Right kidney (tissue), 9 donors: ENCODE measurements at places on chromosomes 12 and 14.

DNA sequence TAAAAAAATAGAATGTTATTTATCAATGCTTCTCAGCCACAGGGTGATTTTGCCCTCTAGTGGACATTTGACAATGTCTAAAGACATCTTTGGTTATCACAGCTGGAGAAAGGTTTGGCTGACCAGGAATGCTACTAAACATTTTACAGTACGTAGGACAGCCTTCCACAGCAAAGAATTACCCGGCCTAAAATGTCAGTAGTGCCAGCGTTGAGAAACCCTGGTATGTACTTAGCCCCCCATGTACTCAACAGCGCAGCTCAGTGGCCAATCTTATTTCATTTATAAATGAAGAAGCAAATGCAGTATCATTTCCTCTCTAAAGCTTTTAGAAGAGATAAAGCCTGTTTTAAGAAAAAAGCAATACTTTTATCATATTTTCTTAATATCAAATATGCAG is 5.8 kb downstream of the MARK3 start:
- no peak for DNase-seq

DNA sequence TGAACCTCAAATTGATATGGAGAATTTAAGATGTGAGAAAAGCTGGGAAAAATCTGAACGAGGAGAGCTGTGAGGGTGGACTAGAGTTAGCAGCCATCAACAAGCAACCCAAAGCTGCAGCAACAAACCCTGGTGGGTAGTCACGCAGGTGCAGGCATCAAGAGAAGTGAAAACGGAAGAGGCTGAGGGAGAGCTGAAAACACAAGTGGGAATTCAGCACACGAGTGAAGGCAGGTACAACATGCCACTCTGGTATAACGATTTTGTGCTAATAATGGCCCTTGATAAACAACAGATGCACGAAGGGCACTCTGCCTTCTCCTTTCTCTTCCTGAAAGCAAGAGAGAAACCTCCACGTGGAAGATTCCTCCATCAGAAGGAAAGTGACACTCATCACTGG is 11.5 kb downstream of the TCL1B start:
- no peak for DNase-seq

DNA sequence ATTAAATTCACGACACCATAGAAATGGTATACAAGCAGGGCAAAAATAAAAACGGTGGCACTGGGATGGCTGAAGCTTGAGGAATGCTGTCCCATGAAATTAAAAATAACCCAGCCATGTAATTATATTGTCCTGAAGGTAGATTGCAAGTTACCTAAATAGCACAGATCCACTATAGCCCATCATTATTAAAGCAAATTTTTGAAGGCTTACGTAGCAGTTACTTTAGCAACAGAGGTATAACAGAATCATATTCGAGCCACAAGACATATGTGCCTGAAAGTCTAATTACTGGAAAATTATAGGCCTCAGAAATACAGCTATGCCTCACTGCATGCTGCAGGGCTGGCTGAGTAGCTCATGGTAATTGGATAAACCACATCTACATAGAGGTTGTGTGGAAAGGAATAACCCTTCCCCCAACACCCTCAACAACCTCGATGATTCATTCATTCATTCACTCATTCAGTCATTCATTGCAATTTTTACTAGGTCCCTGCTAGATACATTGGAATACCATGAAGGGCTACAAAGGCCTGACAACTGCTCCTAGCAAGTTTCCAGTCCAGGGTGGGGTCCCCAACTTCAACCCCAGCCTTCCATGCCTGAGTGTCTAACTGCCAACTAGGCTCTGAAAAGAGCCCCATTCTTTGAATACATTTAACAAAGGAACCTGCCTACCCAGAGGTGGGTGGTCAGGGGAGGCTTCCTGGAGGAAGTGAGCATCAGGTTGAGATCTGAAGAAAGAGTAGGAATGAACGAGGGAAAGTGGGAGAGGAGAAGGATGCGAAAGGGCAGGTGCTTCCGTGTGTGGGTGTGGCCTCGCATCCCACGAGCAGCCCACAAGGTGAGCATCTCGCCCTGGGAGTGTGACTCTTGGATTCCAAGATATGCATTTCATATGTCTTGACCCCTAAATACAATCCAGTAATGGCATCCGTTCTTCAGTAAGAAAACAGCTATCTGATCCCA is 18.0 kb upstream of the CMKLR1 start:
- DNase-seq: no peak

- no peak for DNase-seq
Observed at GRCh38 chr14:70425354-70425753, 8.5 kb upstream of the SYNJ2BP start.

DNA sequence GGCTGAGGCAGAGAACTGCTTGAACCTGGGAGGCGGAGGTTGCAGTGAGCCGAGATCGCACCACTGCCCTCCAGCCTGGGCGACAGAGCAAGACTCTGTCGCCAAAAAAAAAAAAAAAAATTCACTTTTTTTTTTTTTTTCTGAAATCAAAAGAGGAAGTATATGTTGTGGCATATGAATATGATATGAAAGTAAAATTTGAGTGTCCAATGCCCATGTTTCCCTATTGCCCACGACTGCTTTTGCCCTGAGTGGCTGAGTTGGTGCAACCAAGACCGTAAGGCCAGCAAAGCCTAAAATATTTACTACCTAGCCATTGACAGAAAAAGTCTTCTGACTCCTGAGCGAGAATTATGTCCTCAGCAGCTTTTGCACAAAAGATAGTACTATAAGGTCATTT is 101.7 kb upstream of the PARP11 start:
- DNase-seq: no peak

GRCh38 chr14:35879654-35880249 is 53.6 kb downstream of the BRMS1L start:
- no peak for DNase-seq

- no peak for DNase-seq
Observed at GRCh38 chr12:45256721-45257120, 40.8 kb downstream of the ANO6 start.

GRCh38 chr12:123075646-123076171 is 75.2 kb downstream of the PITPNM2 start:
- DNase-seq: peak; percentile 51

- DNase-seq: no peak
Observed at GRCh38 chr12:113818283-113818682, 147.8 kb downstream of the RBM19 start.

- no peak for DNase-seq
Observed at GRCh38 chr12:45913631-45914030, 76.7 kb downstream of the SCAF11 start.

DNA sequence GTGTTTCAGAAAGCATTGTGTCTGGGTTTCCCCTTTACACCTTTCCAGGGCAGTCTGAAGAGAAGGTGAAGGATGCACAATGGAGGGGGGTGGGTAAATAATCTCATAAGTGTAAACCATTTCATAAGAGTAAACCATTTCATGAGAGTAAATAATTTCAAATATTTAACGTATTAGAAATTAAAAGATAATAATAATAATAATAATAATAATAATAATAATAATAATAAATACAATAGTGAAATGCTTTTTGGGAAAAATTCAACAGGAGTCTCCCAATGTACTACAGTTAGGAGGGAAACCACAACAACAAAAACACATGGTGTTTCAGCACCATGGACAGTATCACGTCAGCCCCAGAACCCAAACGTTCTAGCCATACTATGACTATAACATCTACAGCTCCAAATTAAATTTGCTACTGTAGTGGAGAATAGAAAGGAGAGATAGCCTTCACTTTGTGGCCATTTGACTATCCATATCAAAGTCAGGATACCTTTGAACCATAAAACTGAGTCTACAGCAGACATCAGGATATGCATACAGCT is 691.8 kb downstream of the BCL11B start:
- no peak for DNase-seq

DNA sequence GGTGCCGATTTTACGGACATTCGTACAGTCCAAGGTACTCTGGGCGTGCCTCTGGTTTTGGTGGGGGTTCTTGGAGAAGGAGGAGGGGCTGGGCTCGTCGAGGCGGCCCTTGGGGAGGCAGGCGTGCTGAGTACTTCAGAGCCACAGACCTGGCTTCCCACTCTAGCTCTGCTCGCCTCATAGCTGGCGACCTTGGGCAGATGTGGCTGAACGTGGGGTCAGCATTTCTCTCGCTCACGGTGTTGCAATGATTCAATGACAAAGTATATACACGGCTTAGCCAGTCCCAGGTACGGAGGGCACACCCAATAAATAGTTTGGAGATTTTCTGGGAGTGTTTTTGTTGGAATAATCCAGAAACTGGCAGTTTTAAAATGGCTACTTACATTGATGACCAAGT is 75.1 kb downstream of the FOXN4 start:
- DNase-seq: no peak

- DNase-seq: no peak
Observed at GRCh38 chr12:114025935-114026334, 59.8 kb upstream of the RBM19 start.

GRCh38 chr14:26606729-26607312 is 9.0 kb upstream of the NOVA1 start:
- DNase-seq: no peak

DNA sequence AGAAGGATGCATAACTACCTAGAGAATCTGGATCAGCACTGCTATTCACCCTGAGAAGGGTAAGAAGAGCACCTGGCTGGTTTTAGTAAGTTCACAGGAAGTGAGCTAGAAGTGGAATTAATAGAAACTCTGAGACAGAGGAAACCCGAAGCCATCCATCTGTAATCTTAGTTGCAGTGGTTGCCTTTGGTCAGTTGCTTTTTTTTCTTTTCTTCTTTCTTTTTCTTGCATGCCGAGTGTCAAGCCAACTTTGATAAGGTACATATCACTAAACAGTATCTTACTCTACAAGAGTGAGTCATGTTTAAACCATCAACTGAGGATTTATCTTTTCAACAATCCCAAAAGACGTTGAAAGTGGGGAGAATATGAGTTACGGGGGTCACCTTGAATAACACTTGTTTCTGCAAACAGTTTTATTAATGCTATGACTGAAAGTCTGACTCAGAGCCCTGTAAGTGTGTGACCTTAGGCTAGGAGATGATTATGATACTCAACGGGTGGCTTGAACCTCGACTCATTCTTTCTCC is 26.7 kb downstream of the C12orf75 start:
- DNase-seq: no peak

- no peak for DNase-seq
Observed at GRCh38 chr14:47744155-47744554, 68.8 kb upstream of the MDGA2 start.

GRCh38 chr12:116432314-116432750 is 126.8 kb upstream of the MAP1LC3B2 start:
- DNase-seq: no peak

GRCh38 chr12:122721057-122721545 is 4.5 kb upstream of the HCAR3 start:
- no peak for DNase-seq

DNA sequence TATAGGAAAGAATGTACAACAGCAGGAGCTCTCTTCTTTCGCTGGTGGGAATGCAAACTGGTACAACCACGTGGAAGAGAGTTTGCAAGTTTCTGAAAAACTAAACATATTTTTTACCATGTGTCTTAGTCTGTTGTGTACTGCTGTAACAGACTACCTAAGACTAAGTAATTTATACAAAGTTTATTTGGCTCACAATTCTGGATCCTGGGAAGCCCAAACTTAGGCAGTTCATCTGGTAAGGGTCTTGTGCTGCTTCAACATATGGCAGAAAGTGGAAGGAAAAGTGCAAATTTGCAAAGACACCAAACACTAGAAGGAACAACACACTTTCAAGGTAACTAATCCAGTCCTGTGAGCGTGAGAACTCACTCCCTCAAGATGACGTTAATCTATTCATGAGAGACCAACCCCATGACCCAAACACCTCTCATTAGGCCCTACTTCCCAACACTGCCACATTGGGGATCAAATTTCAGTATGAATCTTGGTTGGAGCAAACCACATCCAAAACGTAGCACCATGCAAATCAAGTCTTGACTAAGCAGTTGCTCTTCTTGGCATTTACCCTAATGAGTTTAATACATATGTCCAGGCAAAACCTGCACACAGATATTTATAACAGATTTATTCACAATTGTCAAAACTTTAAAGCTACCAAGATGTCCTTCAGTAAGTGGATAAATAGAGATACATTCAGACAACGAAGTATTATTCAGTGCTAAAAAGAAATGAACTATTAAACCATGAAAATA is 481.9 kb upstream of the FOXG1 start:
- DNase-seq: no peak

- DNase-seq: no peak
Observed at GRCh38 chr12:111932241-111932640, 80.7 kb downstream of the TMEM116 start.

DNA sequence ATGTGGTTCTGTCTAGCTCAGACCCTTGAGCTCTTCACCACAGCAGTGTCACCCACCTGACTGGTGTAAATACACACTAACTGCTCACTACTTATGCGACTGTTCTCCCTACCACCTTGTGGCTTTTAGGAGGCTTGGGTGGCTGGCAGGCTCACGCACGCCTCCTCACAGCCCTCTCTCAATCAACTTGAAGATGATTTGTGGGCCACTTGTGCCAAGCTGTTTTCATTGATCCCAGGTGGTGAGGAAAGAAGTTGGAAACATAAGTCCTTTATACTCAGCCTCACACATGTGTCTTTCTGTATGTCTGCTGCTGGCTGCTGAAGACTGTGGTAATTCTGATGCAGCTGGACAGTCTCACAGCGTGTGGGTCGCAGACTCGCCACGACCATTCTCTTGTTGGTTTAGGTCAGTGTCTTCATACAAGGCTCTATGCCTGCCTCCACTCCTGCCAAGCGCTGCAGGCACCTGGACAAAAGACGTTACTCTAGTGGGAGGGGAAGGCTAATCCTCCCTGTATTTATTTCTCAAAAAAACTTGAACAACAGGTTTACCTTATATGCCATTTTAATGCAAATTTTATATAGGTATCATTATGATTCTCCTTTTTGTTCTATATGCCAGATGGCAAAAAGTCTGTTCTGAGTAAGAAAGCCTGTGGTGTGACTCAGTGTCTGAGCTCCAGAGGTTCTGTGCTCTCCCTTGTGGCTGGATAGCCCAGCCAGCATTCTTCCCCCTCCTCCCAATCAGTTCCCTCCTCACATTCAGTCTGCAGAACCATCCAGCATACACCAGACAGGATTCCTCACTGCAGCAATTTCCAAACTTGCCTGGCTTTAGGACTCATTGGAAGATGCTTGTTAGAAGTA is 115.6 kb downstream of the DIP2B start:
- no peak for DNase-seq

- DNase-seq: no peak
Observed at GRCh38 chr12:79629561-79629960, 61.2 kb downstream of the PAWR start.

DNA sequence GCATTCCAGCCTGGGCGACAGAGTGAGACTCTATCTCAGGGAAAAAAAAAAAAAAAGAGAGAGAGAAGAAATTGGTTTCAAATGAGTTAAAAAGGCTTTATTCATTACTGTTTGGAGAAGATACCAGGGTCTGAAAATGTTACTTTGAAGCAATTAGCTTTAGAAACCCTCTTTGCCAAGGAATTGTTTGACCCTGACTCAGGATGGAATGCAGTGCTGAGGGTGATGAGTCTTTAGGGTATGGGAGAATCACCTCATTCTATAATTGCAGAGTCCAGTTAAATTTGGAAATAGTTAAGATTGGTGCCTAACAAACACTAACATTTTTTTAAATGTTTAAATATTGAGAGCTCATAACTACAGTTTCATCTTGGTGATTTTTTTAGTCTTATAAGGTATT is 13.3 kb downstream of the RAP1B start:
- DNase-seq: no peak
